Fibroblast of skin of right quadriceps (primary cell): ENCODE measurements at places on chromosomes 7 and 10.
A peak's percentile ranks its signal among the peaks of the same experiment; 100 is the strongest.

DNA sequence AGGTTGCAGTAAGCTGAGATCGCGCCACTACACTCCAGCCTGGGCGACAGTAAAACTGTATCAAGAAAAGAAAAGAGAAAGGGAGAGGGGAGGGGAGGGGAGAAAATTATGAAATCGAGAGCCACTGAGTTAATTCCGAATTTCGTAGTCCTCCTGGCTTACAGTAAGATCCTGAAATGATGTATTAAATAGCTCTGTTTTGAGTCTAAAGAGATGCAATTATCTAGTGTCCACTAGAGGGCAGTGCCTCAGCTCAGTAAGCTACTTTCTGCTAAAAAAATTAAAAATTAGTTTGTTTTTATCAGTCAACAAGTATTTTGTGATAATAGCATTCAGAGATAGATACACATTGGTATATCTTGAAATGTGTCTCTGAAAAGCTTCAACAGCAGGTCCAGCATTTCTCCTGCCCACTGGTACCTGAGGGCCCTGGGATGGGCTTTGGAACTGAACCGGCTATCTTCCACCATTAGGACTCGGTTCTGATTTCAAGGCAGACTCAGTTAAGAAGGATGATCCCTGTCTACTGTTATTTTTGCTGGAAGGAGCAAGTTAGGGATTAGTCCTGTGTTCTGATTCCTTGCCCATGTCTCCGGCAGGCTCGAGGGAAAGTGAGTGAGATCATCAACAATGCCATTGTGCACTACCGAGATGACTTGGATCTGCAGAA lies 19.5 kb downstream of the TSPAN33 start:
- peak; percentile 51 for DNase-seq

GRCh38 chr10:77513220-77513619 lies 124.4 kb downstream of the KCNMA1 start:
- no peak for DNase-seq

GRCh38 chr7:157750291-157750690 lies 413.5 kb downstream of the DNAJB6 start:
- no peak for DNase-seq

DNA sequence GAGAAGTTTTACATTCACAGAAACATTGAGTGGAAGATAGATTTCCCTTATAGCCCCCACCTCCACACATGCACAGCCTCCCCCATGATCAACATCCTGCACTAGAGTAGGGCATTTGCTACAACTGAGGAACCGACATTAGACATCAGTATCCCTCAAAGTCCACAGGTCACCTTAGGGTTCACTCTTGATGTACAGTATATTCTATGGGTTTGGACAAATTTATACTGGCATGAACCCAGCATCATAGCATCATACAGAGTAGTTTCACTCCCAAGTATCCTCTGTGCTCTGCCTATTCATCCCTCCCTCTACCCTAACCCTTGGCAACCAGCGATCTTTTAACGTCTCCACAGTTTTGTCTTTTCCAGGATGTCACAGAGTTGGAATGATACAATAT lies 64.4 kb downstream of the VSTM4 start:
- no peak for DNase-seq

DNA sequence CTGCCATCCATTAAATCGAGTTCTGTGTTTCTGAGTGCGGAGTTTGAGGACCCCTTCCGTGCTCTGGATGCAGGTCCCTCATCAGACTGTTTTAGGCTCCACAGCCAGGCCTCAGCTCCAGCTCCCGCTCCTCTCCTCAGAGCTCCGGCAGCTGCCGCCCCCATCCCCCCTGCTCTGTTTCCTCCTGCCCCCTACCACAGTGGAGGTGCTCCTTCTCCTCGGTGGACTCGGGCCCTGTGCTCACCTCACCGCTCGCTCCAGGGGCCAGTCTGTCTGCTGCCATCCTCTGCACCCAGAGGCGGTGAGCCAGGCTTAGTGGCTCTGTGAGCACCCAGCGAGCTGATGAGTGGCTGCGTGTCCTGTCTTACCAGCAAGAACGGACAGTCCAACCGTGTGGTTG lies 21.4 kb upstream of the PRKAR1B start:
- no peak for DNase-seq

DNA sequence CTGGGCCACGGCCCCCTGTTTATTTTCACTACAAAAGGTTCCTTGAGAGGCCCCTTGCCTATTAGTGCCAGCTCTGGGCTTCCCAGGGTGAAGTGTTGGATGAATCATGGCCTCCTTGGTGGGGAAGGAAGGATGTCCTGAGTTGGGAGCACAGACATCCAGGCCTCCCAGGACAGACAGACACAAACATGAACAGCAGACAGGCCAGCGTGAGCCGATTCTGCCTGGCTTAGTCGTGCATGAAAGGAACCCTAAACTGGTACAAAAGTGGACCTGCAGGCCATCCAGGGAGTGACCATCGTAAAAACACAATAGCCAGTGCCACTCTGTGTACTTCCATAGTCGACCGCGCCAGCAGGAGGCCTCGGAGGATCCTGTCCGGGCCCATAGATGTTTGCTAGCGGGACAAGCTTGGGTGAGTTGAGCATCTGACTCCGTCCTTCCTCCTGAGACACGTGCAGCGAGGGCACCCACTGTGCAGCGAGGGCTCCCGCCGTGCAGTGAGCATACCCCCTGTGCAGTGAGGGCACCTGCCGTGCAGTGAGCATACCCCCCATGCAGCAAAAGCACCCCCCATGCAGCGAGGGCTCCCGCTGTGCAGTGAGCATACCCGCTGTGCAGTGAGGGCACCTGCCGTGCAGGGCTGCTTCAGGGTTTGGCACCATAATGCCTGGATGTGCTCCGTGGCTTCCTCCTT lies 51.3 kb upstream of the PRKAR1B start:
- DNase-seq = no peak

- DNase-seq = no peak
These were observed 2.0 kb upstream of the PLPP4 start for GRCh38 chr10:120455004-120455403.

DNA sequence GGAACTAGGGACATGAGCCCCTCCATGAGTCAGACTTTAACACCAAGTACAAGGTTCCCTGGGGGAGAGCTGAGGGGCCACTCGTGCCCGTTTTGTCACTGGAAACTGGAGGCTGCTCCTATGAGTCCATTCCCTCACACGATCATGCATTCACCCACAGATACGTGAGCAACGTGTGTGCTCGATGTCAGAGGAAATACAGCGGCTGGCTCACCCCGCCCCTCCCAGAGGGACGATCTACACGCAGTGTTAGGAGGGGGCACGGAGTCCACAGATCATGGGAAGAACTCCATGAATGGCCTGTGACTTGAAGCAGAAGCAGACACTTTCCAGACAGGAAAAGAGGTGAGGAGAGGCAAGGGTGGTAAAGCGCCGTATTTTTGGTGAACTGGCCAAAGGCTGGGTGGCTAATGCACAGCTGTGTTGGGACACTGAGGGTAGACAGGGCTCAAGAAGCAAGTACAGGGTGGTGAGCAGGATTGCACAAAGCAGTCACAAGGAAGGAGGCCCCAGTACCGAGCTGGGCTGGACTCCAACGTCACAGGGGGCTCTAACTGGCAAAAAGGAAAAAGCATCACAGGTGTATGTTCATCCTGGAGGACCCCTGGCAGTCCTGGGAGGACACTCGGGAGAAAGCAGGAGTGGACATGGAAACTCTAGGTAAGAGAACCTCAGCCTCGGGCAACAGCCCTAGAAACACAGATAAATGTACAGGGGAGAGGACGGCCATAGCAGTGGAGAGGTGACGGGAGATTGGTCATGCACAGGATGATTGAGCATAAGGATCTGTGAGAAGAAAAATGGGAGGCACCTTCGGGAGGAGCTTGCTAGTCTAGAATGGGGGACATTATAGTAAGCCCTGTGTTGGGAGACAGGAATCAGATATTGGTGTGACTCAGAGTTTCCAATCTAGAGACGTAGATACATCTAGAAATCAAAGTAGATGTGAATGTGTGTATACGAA lies 41.2 kb downstream of the TNS3 start:
- peak; percentile 69 for DNase-seq

DNA sequence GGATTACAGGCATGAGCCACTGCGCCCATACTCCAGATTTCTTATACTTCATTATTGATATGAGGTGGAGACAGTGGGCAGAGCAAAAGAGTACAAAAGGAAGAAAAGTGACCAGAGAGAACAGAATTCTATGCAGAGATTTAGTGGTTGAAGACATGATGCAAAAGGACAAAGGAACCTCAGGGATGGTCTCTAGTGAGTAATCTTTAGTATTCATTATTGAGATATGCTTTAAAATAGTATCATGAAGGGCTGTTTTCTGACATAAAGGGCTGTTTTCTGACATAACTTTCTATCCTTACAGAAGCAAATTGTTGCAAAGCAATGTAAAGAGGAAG lies 81.2 kb upstream of the OIT3 start:
- DNase-seq = no peak

DNA sequence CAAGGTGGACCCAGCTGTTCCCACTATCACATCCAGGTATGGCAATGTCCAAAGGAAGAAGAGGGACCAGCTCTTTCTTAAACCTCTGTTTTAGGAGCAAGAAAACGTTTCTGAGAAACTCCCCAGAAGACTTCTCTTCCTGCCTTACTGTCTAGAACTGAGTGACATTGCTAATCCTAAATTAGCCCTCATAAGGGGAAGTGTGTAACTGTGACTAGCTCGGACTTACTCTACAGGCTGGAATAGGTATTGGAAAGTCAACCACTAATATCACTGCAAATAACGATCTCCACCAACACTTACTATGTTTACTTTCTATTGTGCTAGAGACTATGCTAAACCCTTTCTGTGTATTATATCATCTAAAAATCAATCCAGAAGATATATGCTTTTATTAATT lies 49.9 kb upstream of the RELN start:
- no peak for DNase-seq

DNA sequence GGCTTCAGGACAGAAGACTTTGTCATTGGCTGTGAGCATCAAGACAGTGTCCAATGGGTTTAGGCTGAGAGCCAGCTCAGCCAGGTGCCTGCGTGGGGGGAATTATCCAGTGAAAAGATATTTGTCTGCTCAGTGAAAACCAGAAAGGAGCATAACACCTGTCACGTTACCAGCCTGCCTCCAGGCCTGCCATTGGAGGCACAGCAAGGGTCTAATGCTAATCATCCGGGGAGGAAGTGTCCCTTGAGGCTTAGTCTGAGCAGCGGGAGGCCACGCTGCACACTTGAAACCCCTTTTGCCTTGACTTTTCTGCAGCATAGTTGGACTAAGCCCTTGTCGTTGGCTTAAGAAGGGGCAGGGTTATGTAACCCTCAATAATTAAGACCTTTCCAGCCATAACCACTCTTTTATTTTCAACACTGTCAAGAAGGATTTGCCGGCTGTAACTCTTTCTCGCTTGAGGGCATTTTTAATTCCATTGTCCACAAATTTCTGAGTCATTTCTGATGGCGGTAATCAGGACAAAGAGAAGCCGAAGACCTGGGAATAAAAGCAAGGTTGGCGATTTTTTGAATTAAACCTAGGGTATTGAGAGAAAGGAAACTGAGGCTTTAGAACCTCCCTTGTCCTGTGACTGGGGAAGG lies 639.6 kb upstream of the FOXK1 start:
- no peak for DNase-seq

- DNase-seq = peak; percentile 42
These were observed 623.9 kb downstream of the SORCS1 start for GRCh38 chr10:106540645-106541044.

DNA sequence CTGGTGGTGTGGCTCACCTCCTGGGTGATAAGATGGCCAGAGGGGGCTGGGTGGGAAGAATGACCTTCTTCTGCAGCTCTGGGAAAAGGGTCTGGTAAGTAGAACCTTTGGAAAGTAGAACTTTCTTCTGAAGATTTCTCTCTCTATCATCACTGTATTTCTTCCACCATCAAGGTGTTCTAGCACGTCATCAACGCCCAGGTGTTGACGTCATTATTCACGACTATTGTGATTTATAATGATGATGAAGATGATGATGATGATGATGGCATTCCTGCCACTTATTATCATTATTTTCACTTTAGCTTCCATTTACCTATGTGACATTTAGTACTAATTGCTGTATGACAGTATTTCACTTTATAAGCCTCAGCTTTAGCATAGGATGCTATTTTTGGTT lies 525.6 kb upstream of the ADARB2 start:
- no peak for DNase-seq

GRCh38 chr7:23662984-23663313 lies 17.1 kb upstream of the FAM221A start:
- DNase-seq = no peak
